ENCODE measurements at places on chromosomes 7 and 10.
A peak's percentile ranks its signal among the peaks of the same experiment; 100 is the strongest.

DNA sequence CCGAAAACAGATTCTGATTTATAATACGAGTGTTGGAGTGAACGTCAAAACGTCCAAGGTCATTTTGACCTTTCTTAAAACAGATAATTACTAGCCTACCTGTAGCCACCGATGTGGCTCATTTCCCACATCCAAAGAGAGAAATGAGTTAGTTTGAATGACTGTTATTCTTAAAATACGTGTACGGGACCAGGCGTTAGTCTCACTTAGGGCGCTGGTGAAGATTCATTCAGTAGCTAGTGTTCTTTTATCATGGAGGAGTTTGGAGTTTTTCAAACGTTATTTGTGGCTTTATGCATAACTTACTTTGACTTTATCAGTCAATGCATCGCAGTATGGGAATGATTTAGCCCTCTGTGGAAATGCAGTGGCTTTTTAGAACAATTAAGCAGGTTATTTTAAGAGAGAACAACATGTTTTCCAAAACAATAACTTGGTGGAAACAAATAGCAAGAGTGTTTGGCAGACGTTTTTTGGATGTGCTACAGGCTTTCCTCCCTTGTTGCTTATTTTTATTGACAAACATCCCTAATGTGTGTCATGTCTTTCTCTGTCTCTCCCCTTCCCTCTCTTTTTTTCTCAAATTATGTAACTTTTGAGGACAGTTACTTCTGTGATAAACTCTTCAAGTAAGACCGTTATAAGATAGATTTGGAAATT is 1.6 kb downstream of the BICC1 start:
- DNase-seq, result no peak

GRCh38 chr10:77350711-77351119 is 286.9 kb downstream of the KCNMA1 start:
- peak; percentile 96 for DNase-seq

- no peak for DNase-seq
Observed at GRCh38 chr10:129277841-129278240, 189.2 kb upstream of the MGMT start.

GRCh38 chr10:30594077-30594476 is 35.5 kb downstream of the LYZL2 start:
- no peak for DNase-seq

Data from AG04449 (cell line).